ENCODE measurements at places on chromosomes 16 and 17. TPM values are rescaled to one million over a fixed set of nuclear protein-coding genes. Genes with fewer than 3 reads are reported as not detected.

GRCh38 chr16:30139583-30140481 lies 16.8 kb upstream of the MAPK3 start:
- no peak for DNase-seq

DNA sequence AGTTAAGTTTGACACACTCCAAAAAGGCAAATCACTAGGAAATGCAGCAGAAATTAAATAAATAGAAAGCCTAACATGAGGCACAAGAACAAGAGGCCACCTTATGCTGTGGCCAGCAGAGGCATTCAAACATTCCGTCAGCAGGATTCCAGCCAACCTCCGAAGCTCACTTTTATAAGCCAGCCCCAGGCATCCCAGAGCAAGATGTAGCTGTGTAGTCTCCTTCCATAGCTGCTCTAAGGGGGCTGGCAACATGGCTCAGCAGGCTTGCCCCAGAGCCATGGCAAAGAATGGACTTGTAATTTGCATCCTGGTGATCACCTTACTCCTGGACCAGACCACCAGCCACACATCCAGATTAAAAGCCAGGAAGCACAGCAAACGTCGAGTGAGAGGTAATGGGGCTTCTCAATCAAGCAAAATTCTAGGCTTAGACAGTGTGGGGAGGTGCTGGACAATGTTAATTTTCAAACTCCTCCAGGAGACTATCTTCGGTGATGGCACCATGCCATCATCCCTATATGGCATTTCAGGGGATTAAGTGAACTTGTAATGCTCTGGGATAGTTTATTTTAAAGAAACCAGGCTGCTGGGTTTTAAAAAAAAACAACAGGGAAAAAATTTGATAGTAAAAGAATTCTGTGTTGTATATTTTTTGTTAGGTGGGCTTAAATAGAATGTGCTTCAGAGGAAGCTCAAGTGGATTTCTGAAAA lies at the start of gene CLEC3A:
Gene CLEC3A (plus strand): TSS at position 202 of the 714 bp plus-strand sequence. CDS start 79 bp downstream, at position 281.
- DNase-seq: no peak

DNA sequence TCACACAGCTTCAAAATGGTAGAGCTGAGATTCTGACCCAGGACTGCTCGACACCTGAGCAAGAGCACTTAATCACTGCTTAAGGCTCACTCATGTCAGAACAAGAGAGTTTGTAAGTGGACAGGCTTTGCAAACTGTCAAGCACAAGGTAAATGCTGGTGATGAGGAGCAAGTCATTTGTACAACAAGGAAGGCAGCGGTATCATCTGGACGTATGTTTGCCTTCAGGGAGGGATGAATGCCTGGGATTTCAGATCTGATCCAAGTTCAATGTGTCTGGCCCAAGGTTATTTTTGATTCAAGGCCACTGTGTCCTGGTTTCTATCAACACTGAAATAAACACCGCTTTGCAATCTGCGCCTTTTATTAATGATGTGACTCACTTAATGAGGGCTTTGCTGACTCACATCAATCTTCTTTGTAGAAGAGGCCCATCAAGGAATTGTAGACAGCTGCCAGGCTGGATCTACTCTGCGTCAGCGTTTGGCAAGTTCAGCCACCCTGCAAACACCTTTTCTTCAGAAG lies 174.4 kb upstream of the HS3ST3A1 start:
- no peak for DNase-seq

DNA sequence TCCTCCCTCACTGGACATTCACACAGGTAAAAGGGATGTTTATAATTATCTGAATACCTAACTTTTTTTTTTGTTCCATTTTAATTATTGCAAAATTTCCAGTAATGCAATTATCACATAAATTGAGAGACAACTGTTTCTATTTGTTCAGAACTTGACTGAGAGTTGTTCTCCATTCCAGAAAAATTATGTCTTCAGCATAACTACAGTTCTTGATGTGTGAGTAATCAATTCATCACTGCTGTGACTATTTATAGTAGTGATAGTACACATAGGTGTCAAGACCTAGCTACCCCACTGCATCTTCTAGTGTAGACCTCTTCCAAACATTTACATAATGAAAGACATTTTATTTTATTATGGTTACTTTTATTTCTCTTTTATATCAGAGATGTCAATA lies 5.8 kb upstream of the TNRC6A start:
- DNase-seq: peak; percentile 37

The C1QL1 gene
- total RNA-seq: not detected

Measured in astrocyte (in vitro differentiated cells and primary cell).